NCI-H1417 (cell line): ENCODE measurements at places on chromosomes 2 and 18.

- DNase-seq: no peak
These were observed 1025.6 kb upstream of the GYPC start for GRCh38 chr2:125630377-125630776.

DNA sequence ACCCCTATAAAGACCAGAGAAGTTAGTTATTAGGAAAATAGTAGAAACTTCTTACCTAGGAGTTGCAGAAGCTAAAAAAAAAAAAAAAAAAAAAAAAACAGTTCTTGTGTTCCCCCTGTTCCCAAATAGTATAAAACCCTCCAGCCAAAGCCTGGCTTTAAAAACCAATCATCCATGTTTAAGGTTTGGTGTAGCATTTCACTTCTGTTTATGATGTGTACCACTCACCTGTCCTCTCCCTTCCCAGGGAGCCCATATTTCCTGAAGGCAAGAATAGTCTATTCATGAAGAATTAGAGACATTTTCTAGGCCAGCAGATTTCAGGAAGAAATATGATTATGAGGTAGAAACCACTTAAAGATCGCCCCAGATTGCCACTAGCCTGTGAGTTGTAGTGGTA, 273.6 kb downstream of the SETBP1 start:
- DNase-seq: no peak

- DNase-seq: no peak
These were observed 177.6 kb downstream of the ZNF407 start for GRCh38 chr18:74775239-74775638.

GRCh38 chr2:132468821-132469675, 52.4 kb downstream of the GPR39 start:
- DNase-seq: no peak

- DNase-seq: no peak
These were observed 31.9 kb downstream of the SNED1 start for GRCh38 chr2:241030333-241030680.

DNA sequence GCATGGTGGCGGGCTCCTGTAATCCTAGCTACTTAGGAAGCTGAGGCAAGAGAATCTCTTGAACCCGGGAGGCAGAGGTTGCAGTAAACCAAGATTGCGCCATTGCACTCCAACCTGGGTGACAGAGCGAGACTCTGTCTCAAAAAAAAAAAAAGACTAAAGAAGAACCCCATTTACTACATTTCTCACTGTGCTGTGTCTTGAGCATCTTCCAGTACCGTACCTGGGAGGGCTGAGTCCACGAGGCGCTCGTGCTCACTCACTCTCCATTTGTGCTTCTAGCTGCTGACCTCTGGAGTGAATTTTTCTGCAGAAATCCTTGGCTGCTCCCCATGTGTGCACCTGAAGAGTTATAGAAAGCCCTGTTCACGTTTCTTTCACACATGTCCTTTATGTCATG, 204.8 kb downstream of the LDLRAD4 start:
- no peak for DNase-seq

DNA sequence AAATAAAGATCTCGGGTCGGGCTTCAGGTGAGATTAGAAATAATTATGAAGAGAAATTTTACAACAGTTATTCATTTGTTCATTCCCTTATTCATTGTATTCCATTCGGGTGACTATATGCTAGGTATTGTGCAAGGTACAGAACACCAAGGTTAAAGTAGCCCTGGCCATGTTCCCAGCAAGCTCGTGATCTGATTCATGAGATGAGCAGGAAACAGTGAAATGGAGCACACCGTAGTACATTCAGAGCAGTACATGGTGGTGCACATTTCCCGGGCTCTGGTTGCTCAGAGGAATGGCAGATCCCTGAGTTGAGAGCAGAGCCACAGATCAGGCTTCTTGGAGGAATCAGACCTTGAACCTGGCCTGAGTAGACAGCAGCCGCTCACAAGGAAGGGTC, 87.7 kb downstream of the PRKRA start:
- DNase-seq: no peak

DNA sequence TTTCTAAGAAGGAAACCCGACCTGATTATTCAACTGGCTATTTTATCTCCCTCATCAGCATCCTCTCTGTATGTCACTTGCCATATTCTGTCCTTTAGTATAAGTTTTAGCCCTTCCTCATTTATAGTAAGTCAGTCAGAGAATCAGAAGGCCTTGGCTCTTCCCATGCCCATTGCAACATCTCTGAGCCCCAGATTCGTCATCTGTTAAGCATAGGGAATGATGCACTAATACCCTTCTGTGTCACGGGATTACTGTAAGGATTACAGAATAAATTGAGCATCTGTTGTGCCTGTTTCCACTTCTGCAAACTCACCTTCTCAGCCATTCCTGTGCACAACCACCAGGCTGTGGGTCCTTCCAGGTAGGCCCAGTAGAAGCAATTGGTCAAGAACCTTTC, 258.1 kb upstream of the RAB12 start:
- DNase-seq: no peak

- no peak for DNase-seq
These were observed 297.9 kb downstream of the NDUFA10 start for GRCh38 chr2:239727182-239727775.

DNA sequence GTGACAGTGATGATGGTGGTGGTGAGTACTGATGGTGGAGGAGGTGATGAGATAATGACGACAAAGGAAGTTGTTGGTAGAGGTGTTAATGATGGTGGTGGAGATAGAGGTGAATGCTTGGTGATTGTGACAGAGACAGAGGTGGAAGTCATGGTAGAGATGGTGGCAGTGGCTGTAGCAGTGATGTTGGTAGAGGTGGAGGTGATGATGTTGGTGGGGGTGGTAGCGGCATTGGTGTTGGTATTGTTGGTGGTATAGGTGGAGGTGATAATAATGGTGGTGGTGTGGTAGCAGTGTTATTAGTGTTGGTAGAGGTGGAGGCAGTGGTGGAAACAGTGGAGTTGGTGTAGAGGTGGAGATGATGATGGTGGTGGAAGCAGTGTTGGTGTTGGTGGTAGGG, 36.4 kb downstream of the LYPD1 start:
- DNase-seq: no peak

DNA sequence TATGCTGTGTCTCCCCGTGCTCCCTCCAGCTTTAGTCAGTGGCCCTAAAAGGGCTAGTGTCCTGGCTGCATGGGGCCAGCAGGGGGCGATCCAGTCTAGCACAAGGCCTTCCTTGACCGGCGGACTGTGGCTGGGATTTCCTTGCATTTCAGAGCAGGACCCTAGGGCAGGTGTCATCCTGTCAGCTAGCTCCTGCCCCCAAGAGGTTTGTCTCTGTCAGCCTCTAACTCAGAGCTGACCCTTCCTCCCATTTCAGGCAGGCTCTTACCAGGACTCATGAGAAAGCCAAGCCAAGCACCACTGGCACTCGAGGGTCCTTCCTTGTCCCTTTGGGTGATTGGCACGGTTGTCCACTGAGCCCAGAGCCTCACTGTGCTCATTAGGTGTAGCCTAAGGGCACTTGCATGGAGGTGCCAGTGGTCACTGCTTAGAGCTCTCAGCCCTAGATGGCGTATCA, 140.3 kb downstream of the RPIA start:
- DNase-seq: no peak
